ENCODE measurements at places on chromosomes 7 and 10.
A peak's percentile ranks its signal among the peaks of the same experiment; 100 is the strongest.

GRCh38 chr7:45525057-45525456 is 49.1 kb upstream of the ADCY1 start:
- DNase-seq = no peak

- DNase-seq = no peak
Measured at GRCh38 chr7:116249969-116250553, 39.7 kb downstream of the TES start.

- no peak for DNase-seq
Measured at GRCh38 chr7:5276611-5277010, 6.1 kb upstream of the SLC29A4 start.

GRCh38 chr10:31584876-31585275 is 265.9 kb downstream of the ZEB1 start:
- DNase-seq = no peak

DNA sequence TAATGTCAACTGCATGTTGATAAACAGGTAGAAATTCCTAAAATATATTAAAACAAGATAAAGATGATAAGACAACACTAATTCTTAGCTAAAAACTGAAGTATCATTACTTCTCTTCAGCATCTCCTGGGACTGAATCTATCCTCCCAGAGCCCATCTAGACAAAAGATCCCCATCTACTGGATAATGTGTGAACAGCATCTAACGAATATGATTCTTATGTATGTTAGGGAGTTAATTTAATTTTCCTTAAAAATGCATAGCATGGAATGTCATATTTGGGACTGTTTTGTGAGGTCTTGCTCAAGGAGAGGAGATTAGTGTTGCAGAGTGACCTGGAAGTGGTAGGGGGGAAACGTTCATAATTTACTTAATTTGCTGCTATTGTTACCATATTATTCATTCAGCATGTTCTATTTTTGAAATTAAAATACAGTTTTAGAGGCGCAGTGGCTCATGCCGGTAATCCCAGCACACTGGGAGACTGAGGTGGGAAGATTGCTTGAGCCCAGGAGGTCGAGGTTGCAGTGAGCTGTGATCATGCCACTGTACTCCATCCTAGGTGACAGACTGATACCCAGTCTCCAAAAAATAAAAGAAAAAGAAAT is 305.1 kb upstream of the CSTF2T start:
- DNase-seq = no peak

GRCh38 chr7:135719688-135720087 is 8.3 kb downstream of the SLC13A4 start:
- no peak for DNase-seq

DNA sequence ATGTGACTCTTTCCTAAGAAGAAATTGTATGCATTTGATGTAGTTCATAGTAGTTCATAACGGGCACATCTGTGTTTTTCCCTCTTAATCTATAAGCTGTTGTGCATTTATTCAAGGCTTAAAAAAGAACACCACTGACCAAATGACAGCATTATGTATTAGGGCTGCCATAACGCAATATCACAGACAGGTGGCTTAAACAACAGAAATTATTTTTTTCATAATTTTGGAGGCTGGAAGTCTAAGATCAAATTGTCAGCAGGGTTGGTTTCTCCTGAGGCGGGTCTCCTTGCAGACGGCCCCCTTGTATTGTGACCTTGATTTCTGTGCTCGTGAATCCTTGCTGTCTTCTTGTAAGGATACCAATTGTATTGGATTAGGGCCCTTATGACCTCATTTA is 627 bp upstream of the SSMEM1 start:
- DNase-seq = no peak

DNA sequence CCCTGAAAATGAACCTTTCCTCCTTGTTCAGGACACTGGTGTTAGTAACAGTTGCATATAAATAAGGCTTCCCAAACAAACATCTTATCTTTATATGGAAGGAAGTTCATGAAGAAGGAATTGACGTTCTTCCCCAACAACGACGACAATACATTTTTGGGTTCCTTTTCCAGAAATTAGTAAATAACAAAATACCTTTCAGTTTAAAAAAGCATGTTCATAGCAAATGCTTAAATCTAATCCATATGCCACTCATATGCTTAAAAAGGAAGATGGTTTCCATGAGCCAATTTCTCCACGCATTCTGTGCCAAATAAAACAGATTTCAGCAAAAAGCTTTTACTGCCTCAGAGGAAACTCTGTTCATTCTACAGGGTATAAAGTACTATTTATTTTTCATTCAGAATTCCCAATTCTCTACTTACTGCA is 182.6 kb downstream of the COBL start:
- no peak for DNase-seq

DNA sequence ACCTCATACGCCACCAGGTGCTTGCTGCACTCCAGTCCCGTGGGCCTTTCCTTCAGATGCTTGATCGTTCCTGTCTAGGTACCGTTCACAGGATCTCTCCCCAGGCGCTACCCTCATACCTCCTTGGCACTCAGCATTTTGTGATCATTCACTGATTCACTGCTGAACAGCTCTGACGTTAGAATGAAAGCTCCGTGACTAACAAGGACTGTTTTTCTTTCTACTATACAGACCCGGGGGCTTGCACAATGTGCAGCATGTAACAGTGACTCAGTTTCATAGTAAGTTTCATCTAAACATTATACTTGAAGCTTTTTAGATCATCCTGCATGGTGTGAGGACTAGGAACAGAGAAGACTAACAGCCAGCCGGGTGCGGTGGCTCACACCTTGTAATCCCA is 20.6 kb downstream of the KIN start:
- DNase-seq = no peak

GRCh38 chr7:30969604-30969970 is 5.8 kb downstream of the GHRHR start:
- DNase-seq = no peak

- DNase-seq = no peak
Measured at GRCh38 chr7:94195201-94195600, 191.0 kb upstream of the BET1 start.

GRCh38 chr7:22219739-22220493 is 137.0 kb downstream of the RAPGEF5 start:
- DNase-seq = no peak

- no peak for DNase-seq
Measured at GRCh38 chr7:28487487-28487886, 75.2 kb downstream of the CREB5 start.

DNA sequence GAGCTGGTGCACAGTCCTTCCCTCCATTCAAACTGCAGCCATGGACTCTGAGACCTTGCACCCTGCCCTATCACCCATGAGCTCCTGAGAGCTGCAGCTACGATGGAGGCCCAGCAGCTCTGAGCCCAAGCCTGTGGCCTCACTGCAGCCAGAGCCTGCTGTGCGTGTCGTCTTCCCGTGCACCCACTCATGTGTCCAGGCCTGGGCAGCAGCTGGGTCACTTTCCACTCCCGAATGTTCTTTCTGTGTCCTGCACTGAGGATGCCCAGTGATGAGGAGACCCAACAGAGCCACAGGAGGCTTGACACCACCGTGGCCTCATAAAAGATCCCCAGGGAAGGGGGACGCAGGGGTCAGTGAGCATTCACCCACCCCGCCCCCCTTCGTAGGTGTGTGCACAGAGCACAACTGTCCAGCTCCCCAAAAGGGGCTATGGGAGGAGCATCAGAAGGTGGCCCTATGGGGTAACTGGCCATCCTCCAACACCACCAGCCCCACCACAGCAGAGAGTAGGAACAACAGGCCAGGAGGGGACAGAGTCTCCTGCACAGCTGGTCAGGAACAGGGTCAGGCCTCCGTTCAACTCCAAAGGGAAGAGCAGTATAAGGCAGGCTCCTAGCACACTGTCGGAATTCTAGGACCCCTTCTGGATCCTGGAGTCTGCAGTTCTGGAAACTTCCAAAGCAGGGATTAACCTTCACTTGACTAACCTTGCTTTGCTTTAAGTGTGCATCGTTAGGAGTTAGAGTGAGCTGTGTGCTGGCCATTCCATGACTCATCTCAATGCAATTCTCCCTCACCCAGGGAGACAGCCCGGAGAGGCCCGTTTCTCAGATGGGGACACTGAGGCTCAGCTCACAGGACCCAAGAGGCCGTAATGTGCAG is 52.6 kb downstream of the RASGEF1A start:
- no peak for DNase-seq

DNA sequence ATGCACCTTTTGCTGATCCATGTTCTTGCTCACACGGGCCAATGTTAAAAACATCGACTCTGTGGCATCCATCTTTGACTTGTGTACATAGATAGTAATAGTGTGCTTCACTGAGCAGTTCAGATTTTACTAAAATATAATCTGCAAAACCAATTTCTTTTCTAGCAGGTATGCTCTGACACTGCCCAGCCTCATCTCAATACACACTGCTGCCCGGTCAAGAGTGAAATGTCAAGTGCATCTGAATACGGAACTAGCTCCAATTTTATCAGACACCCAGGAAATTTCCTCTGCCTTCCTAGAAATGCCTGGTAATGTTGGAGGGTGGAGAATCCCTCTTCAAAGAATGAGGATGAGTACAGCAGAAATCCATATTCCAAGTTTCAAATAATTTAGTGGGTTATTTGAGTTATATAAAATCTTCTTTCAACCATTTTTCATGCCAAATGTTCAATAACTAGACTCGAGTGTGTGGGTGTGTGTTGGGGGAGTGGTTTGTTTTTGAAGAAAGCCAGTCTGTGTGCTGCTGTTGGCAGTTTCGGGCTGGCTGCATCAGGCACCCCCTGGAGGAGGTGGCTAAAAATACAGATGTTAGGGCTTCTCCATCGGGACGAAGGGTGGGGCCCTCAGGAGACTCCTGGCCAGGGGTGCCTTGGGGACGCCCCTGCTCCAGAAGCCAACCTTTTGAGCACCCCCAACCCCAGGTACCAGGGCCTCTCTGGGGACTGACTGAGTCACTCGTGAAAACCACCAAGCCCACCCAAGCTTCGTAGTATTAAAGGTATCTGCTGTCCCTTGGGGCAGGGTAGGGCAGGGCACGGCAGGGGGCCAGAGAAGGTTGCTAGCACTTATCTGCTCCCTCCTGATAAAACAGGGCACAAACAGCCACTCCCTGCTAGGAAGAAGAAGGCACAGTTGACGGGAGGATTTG is 15.4 kb downstream of the CTBP2 start:
- DNase-seq = no peak

DNA sequence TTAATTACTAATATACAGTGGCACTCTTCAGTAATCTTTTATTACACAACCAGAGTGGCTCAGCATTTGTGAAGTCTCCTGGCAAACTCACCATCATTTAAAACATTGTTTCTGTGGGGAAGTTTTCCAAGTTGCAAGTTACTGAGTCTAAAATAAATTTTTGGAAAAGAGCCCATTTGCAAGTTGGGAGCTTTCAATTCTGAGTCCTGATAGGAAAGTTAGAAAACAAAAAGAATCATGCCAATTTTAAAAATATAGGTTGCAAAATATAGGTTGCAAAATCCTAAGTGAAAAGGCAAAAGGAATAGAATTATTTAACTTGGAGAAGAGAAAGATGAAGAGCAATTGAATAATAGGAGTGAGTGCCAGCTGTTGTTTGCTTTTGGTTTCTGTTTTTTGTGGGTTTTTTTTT is 378.8 kb upstream of the C7orf33 start:
- DNase-seq = no peak

DNA sequence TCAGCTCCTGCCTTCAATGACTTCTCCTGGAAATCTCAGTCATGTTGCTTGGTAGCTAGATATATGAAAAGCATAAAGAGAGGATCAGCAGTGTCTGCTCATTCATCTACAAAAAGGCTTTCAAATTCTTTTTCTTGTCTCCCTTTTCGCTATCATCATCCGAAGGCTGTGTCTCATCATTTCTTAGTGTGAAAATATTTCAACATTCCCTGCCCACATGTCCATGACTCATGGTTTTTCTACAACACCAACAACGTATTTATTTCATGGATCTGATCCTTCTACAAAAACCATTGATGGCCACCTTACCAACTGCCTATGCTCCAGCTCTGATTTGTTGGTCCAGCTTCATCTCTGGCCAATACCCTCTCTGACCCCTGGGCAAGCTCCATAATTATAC is 472.5 kb upstream of the GHITM start:
- no peak for DNase-seq

GRCh38 chr10:93916257-93917063 is 22.7 kb downstream of the SLC35G1 start:
- DNase-seq = no peak

DNA sequence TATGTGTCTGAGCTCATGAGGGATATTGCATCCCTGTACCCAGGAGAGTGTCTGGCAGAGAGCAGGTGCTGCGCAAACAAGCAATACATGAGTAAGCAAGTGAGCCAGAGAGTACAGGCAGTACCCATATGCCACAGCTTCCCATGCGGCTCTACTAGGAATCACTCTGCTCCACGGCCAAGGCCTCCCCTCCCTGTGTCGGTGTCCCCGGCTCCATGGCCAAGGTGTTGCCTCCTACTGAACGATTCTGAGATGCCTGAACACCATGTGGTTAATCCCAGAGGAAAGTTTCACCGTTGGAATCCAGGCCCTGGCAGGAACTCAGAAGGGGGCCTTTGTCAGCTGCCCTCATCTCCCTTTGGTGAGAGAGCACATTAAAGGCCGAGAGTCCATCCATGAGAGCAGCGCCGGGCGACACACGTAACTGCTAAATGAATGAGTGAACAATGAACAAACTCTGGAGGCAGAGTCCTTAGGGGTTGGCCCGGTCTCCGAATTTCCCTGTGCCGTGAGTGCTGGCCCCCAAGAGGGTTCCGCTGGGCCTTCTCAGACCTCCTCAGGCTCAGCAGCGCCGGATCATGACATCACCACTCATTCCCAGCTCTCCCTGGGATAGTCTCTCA is 136.0 kb upstream of the FAM20C start:
- DNase-seq = no peak

- no peak for DNase-seq
Measured at GRCh38 chr10:72353965-72354355, 759 bp downstream of the DNAJB12 start.

GRCh38 chr10:51086710-51087109 is 12.4 kb downstream of the PRKG1 start:
- DNase-seq = no peak

DNA sequence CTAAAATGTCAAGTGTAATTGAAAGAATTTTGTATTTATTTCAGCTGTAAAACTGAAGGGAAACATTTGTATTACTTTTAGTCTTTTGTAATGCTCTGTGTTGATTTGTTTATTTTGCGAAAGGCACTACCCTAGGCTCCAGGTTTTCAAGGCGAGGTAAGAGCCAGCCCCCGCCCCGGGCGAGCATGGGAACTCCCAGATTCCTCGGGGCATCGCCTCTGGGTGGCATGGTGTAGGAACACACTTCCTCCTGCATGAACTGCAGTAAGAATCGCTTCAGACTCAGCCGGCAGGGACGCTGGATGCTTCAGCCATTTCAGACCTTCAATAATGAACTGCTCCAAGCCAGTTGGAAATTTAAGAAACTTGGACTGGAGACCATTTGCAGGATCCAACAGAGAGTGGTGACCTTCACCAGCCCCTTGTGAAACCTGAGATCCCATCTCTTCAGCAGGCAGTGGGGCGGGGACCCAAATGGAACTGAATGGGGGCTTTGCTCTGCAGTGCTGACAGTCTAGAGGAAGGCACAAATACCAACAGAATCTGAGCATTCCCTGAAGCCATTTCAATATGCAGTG is 544.3 kb upstream of the MGMT start:
- peak; percentile 60 for DNase-seq
